ENCODE measurements at places on chromosomes 16 and 17.

DNA sequence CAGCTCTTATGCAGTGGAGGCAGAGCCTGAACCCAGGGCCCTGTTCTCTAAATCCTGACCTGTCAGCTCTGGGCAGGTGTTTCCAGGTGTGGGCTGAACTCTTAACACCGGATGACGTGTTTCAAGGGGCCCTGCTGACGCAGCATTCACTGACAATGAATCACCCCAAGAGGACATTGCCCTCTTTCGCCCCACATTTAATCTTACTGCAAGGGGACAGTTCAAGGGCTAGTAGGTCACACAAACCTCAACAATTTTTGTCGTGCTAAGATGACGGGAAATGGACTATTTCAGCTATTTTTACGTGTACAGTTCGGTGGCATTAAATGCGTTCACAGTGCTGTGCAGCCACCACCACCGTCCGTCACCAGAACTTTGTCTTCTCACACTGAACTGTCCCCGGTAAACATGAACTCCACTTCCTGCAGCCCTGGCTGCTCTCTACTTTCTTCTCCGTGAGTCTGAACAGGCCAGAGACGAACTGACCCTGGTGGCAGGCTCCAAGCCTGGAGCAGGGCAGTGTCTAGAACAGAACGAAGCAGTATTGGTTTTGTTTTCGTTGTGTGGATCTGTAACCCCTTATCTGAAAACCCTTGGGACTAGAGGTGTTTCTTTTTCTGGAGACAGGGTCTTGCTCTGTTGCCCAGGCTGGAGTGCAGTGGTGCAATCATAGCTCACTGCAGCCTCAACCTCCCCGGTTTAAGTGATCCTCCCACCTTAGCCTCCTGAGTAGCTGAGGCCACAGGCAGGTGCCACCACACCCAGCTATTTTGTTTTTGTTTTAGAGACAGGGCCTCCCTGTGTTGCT lies 88.4 kb upstream of the CIBAR2 start:
- DNase-seq = no peak

DNA sequence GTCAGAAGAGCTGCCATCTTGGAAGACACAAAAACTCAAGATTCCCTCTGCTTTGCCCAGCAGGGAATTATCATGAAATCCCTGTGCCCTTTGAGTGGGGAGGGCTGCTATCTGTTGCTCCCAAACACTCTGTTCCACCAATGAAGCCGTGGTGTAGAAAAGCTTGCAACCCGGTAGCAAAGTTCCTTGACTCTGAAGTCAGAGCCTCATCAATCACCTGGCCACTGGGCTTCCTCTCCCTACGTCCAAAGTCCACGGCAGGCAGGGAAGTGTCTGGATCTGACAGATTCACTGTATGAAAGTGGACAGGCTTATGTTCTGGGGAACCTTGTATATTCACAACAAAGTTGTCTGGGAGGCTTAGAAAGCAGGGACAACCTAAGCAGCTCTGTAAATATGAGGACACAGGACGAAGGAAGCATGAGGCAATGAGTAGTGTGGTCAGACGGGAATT lies 343.3 kb downstream of the SLC39A11 start:
- no peak for DNase-seq

DNA sequence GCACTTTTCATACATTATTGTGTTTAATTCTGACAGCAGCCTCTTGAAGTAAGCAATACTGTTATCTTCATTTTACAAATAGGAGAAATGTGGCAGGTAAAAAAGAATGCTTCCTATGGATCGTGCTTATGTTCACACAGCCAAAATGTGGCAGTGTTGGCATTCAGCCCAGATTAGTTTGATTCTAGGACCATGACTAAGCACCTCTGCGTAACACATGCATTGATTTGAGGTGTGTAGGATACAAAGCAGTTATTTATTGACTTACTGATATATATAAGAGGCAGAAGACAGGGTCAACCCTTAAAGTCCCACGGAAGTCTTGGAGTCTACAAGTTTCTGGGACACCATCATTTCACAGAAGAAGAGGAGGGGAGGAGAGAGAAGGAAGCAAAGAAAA lies 1144.4 kb upstream of the GOT2 start:
- DNase-seq = no peak

DNA sequence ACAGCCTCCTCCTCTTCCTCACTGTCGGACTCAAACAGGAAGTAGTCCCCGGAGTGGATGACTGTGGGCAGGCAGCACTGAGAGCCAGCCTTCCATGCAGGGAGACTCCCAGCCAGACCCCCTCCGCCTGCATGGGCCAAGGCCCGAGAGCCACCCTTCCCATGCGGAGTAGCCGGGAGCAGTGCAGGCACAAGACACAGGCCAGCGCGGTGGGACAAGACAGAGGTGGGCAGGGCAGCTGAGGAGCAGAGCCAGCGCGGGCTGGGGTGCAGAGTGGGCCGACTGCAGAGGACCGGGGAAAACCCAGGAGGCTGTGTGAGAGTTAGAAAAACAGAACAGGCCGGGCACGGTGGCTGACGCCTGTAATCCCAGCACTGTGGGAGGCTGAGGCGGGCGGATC lies 17.6 kb downstream of the CTU2 start:
- no peak for DNase-seq

- DNase-seq = no peak
These were observed 9.3 kb upstream of the PRR14 start for GRCh38 chr16:30641378-30641982.

DNA sequence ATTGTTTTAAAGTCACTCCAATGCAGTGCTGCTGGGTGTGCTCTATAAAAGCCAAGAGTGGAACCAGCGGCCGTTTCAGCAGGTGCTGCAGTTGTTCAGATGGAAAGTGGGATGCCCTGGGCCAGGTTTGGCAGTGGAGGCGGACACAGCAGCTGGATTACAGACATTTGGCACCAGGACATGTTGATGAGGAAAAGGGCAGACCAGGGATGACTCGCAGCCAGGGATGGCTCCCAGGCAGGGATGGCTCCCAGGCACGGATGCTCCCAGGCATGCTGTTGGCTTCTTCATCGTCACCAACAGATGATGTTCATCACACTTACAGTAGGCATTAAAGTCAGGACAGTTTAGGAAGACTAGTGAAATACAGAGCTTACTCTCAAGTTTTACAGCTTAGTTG lies 10.0 kb downstream of the GAN start:
- no peak for DNase-seq

- DNase-seq = no peak
These were observed 40.8 kb upstream of the BPTF start for GRCh38 chr17:67784364-67785121.

GRCh38 chr17:75910699-75911098 lies 6.0 kb upstream of the MRPL38 start:
- DNase-seq = peak; percentile 67

- DNase-seq = no peak
These were observed 61.4 kb upstream of the ARHGAP44 start for GRCh38 chr17:12727881-12728280.

GRCh38 chr16:10076037-10076436 lies 106.2 kb downstream of the GRIN2A start:
- no peak for DNase-seq

GRCh38 chr16:831571-832413 lies 31.3 kb upstream of the GNG13 start:
- DNase-seq = no peak

- DNase-seq = no peak
These were observed 646 bp downstream of the HIC1 start for GRCh38 chr17:2055292-2056205.

DNA sequence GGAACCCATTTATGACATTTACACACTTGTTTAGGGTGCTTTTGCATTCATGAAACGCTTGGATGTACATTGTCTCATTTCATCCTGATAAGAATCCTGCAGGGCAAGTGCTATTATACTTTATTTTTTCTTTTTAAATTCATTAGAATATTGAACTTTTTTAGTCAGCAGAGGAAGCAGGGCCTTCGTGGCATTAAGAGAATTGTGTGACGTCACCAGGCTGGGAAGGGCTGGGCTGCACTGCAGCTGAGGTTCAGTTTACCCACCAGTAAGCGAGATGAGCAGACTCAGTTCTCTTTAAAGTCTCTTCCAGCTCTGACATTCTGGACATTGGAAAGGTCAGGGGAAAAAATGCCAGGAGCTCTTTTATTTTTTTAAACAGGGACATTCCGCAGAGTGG lies 159.0 kb downstream of the MRM1 start:
- no peak for DNase-seq

- DNase-seq = peak; percentile 40
These were observed 16.9 kb downstream of the ETV4 start for GRCh38 chr17:43528988-43529814.

DNA sequence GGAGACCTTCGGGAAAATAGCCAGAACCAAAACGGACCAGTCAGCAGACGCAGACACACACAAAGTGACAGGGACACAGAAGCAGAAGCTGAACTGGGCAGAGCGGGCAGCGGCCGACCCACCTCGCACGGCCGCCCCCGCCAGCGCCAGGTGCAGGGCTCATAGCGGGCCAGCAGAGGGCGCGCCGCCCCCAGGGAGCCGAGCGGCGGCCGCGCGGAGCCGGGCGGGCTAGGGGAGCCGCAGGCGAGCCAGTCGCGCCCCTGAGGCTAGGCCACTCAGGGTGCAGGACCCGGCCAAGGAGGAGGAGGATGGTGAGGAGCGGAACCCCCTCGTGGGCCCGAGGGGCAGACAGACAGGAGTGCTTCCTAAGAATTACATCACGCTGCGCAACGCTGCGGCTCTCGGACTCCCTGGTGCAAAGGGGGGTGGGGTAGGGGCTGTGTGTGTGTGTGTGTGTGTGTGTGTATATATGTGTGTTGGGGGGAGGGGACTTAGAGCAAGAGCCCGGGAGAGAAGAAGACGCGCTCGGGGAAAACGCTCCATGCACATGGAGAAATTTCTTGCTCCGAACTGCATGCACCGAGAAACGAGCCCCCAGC lies 913 bp upstream of the NOG start:
- peak; percentile 83 for DNase-seq

GRCh38 chr17:31596382-31597323 lies 205.2 kb downstream of the RAB11FIP4 start:
- DNase-seq = peak; percentile 80

DNA sequence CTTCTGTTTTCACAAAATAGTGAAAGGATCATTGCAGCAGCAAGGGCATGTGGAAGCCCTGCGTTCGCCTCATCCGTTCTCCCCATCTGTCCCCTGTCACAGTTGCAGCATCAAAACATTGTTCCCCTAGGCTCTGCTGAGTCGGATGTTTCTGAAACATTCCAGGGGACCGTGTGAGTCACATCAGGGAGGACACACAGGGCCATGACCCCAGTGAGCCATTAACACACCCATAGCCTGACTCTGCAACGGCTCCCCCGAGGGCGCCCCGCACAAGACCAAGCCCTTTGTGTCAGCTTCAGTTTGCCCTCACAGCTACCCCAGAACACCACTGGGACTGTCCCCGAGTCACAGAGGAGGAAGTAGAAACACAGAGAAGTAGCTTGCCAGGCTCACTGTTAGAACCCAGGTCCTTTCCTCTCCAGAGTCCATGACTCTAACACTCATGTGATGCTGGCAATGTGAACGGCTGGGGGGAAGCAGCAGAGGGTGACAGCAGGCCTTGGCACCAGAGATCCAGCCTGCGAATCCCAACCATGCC lies 63.3 kb upstream of the HSBP1 start:
- peak; percentile 67 for DNase-seq

Data from upper lobe of right lung (tissue), 1 donor.